ENCODE measurements at places on chromosomes 6 and 20.

DNA sequence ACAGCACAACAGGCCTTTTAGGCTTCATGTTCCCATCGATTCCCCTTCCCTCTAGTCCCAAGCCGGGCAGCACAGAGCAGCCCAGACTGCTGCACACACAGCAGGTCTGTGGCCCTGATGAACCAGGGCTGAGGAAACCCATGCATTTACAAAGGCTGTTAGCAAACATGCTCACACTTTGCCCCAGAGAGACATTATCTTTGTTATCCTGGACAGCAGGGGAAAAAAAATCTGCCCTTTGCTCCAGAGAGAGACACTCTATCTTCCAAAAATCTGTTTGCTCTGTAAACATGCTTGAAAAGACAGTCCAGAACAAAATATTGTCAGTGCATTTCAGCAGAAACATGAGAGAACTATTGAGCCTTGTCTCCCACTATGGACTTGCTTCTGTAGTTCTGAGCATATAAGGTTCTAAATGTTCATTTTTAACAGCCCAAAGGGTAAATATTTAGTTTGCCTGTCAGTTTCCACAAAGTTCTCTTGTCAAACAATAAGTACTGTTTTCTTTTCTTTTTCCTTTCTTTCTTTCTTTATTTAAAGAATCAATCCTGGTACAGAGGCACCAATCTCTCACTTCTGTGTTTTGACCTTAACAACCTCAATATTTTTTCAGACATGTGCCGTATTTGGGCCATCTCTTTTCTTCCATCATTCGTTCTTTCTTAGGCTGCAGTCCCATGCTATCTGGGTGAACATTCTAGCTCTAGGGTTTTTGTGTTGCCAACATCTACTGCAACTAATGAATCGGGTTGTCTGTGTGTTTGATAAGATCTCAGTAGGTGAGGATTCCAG lies 468.0 kb downstream of the EPM2A start:
- no peak for DNase-seq

DNA sequence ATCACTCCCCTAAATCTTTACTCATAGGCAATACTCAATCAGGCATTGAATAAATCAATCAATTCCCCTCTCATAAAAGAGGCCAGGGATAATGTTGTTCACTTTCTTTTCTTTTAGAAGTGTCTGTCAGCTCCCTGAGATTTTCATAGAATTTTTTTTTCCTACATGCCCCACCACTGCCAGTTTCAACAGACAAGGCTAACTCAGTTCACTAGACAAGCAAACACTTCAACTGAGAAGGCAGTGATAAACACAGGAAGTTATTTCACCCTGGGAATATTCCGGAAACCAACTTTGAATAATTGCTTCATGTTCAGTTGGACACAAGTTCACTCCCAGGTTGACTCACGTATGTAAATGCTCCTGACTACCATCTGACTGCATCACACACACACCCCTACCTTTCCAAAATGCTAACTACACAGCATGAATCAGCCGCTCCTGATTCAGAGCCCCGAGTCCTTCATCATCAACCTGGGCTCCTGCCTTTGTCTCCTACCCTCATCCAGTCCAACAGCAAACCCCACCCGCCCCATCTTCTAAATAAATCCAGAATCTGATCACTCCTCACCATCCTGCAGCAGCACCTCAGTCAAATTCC lies 143.9 kb downstream of the BCAS1 start:
- no peak for DNase-seq

DNA sequence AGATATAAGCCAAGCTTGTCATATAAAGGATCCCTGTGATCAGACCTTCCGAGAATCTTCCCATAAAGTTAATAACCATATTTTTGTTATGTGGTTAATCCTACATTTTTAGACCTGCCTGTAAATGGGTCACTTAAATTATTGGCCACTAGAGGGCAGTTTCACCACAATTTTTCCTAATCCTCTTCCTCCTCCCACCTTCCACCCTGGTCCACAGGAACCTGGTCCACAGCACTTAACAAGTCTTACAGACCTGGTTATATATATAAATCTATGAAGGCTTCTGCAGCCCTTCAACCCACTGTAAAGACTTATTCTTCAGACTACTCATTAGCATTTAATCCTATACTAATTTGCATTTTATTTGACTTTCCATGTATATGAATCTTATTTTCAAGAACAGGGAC lies 28.3 kb downstream of the MRS2 start:
- DNase-seq = peak; percentile 61

DNA sequence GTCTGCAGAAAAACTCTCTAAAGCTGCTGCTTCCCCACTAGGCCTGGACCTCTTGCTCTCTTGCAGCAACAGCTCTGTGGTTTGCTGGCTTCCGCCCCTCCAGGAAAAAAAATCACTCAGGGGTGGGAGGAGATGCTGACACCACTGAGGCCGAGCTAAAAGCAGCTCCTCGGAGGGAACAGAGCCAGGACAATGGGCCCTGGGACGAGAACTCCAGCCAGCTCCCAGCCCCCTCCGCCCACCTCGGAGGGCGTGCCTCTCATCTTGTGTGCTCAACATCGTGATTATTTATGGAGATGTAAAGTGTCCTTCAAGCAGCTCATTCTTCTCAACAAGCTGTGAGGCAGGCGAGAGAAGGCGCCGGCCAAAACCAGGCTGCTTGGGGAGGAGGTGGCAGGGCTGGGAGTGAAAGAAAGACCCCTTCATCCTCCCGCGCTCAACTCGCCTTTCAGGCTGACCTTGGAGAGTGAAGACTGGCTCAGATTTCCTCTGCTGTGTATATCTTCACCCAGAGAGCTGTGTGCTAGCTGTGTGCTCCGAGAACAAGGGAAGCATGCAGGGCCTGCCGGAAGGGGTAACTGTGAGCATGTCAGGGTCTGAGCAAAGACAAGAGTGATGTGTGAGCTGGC lies 53.5 kb upstream of the LRFN2 start:
- DNase-seq = no peak

DNA sequence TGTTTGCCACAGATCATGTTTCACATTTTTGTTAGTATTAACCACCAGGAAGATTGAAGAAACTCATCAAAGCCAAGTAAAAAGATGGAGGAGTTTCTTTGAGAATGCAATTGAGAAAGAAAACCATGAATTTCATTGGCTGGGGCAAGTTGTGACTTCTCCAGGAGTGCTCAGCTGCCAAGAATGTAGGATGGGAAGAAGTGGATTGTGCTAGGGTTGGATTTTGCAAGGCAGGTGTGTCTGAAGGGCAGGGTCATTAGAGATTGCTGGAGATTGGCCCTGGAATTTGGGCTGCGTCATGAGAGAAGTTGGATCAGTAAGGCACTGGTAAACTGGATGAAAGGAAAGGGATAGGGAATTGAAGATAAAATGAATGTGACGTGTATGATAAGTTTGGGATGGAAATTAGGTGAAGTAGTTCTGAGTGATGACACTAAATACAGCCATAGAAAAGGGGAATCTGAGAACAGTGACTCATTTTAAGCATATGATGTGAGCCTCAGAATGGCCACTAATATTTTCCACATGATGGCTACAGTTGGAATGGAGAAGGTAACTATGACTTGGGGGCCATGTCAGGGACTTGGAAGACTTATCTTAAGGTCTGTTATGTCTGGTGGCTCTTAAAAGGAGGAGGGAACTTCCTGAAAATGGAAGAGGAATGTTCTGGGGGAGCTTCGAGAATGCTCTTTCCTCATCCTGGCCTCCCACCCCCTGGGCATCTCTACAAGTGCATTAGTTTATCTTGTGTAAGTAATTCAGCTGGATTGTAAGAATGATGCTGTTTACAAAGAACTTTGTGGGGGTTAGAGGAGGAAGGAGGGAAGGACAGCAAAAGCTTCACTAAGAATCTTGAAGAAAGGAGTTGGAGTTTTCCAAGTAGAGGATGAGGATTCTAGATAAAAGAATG lies 27.8 kb upstream of the ERVFRD-1 start:
- DNase-seq = no peak

- DNase-seq = peak; percentile 69
Measured at GRCh38 chr6:127118298-127119101, at the start of gene RSPO3. Gene RSPO3, plus strand, starts transcription at chr6:127118671. Its CDS starts 522 bp downstream, at chr6:127119193.

DNA sequence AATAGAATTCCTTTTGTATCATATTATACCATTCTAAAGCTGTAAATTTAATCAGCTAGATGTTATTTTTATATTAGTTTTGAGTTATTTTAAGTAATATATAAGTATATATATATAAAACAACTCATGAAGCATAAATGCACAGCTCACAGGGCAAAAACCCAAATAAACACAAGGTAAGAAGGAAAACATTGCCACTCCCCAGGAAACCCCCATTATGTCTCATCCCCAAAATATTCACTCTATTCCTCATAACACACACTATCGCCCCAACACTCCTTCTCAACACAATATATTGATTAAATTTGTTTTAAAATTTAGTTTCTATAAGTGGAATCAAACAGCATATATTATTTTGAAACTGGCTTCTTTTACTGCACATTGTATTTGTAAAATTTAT lies 98.6 kb upstream of the FAM83B start:
- DNase-seq = no peak

DNA sequence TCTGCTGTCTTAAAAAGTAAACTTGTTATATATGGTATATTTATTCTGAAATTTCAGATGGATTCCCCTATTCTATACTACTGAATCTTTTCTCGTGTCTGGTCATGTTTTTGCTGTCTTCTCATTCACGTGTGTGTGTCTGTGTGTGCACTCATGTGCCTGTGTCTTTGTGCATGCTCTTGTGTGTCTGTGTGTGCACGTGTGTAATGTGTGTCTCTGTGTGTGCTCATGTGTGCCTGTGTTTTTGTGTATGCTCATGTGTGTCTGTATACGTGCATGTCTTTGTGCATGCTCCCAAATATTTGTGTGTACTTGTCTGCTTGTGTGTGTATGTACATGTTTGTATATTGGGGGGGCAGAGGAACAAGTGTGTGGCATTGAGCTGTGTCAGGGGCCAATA lies 34.0 kb downstream of the PRR18 start:
- no peak for DNase-seq

DNA sequence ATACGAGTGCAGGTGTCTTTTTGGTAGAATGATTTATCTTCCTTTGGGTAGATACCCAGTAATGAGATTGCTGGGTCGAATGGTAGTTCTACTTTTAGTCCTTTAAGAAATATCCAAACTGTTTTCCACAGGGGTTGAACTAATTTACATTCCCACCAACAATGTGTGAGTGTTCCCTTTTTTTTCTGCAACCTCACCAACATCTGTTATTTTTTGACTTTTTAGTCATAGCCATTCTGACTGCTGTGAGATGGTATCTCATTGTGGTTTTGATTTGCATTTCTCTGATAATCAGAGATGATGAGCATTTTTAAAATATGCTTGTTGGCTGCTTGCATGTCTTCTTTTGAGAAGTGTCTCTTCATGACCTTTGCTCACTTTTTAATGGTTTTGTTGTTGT lies 1.9 kb upstream of the ZNF831 start:
- no peak for DNase-seq

DNA sequence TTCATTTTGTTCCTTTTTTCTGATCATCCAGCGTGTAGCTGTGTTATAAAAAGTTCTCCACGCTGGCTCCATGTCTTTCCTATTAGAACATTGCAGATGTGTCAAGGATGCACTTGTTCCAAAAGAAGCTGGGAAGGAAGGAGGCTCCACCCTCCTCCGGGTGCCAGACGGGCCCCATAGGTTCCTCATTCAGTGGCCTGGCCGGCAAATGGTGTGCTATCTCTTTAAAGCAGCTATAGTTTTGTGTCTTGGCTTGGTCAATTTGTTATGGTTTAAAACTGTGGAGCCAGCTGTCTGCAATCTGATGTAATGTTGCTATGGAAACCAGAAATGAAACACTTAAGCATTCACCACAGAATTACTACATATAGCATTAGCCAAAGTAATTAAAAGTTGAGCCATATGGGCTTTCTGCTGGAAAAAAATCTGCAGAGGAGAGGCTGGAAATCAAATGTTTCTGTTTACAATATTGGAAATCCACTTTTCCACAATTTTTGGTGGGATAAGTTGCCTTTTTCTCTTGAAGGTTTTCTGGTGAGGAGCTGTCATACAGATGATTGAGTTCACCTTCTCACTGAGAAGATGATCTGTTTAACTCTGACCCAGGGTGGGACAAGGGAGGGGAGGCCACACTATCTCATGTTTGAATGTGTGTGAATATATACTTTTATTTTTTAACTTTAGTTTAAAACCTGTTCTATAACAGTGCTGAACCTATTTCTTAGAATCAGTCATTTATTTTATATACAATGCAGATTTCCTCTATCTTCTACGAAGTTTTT lies 167.4 kb downstream of the SASH1 start:
- DNase-seq = peak; percentile 55

DNA sequence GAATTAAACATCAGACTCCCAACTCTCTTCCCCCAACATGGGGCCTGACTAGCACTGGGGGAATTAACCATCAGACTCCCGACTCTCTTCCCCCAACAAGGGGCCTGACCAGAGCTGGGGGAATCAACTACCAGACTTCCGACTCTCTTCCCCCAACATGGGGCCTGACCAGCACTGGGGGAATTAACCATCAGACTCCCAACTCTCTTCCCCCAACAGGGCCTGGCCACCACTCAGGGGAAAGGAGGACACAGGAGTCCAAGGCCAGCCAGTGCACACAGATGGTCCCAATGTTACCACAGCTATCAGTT lies 13.1 kb downstream of the CST7 start:
- DNase-seq = no peak

DNA sequence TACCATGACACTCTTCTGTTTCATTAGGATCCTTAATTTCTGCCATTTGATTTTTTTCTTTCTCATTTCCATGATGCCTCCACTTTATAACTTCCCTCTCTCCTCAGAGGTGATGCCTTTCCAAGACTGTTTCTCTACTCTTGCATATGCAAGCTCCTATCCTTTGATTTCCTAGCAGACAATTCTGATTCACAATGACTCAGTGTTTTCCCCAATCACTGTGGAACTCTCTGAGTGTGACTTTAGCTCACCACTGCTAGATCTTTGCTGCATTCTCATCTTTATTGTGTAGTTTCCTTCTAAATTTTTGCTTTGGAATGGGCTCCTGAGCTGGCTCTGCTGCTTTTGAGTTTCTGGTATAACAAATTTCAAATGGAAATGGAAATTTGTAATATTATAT lies 184.9 kb downstream of the TINAG start:
- DNase-seq = no peak

- no peak for DNase-seq
Measured at GRCh38 chr20:922781-923180, 6.6 kb upstream of the ANGPT4 start.

GRCh38 chr20:40410028-40410427 lies 279.0 kb downstream of the MAFB start:
- no peak for DNase-seq

GRCh38 chr20:1423625-1424106 lies 30.8 kb upstream of the FKBP1A start:
- DNase-seq = peak; percentile 47

GRCh38 chr20:19815553-19815991 lies 57.5 kb downstream of the RIN2 start:
- DNase-seq = no peak

- DNase-seq = no peak
Measured at GRCh38 chr6:138569970-138570724, 70.9 kb upstream of the NHSL1 start.

DNA sequence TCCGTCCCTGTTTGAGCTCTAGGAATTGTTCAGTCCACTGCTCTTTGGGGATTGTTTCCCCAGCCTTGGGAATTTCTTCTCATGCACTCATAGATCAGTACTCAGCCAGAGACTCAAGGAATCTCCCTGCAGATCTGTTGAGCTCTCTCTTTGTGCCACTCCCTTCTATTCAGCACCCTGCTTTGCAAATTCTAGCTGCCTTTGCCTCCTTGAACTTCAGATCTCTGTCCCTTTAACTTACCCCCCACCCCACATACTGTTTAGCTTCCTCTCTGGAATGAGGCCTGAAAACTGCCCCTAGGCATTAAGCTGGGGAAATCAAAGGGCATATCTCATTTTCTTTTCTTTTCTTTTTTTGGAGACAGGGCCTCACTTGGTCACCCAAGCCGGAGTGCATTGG lies 30.5 kb downstream of the QRSL1 start:
- DNase-seq = no peak

Measured in D341Med (cell line).